ENCODE measurements at places on chromosomes 2 and 18. TPM values are rescaled to one million over a fixed set of nuclear protein-coding genes. Genes with fewer than 3 reads are reported as not detected.

- H3K4me3 ChIP-seq = no peak overlapping the region
- no peaks in the 10 kb centered on the region for H3K27me3 ChIP-seq
- H3K36me3 ChIP-seq = no peaks in the 10 kb centered on the region
- DNase-seq = no peak
- H3K4me1 ChIP-seq = peaks cover 6% of the 10 kb centered on the region
Observed at GRCh38 chr18:45730832-45731575, 7.0 kb downstream of the SLC14A1 start.

DNA sequence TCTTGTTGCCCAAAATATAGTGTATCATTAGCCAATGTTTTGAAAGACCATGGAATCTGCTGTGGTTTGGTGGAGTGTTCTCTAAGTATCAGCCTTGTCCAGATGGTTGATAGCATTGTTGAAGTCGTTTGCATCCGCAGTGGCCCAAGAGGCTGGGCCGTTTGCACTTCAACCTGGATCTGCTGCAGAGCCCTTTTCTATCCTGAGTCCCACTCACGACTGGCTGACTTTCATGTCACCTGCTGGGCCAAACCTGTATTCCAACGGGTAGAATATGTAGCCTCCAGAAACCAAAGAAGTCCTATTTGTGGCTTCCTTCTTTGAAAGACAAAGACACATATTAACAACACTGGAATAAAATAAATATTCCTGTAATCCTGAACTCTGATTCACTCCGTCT, 1154.1 kb downstream of the RPIA start:
- H3K27ac ChIP-seq = no peak overlapping the region
- H3K4me1 ChIP-seq = peaks cover 67% of the 10 kb centered on the region
- no peak for DNase-seq
- no peak overlapping the region for H3K4me3 ChIP-seq
- H3K27me3 ChIP-seq = no peaks in the 10 kb centered on the region
- H3K36me3 ChIP-seq = no peaks in the 10 kb centered on the region

- H3K4me3 ChIP-seq = peak overlapping the region; percentile 57
- H3K27me3 ChIP-seq = no peaks in the 10 kb centered on the region
- no peak for DNase-seq
- H3K4me1 ChIP-seq = peaks cover 83% of the 10 kb centered on the region
Observed at GRCh38 chr2:64731263-64731643, 77.5 kb upstream of the SERTAD2 start.

PSME4 gene
- total RNA-seq = 40.2 TPM

LBX2 gene
- total RNA-seq = 15.8 TPM

- no peak overlapping the region for H3K4me3 ChIP-seq
- H3K27ac ChIP-seq = no peak overlapping the region
- no peaks in the 10 kb centered on the region for H3K36me3 ChIP-seq
- no peak for DNase-seq
- no peaks in the 10 kb centered on the region for H3K27me3 ChIP-seq
- peaks cover 26% of the 10 kb centered on the region for H3K4me1 ChIP-seq
Observed at GRCh38 chr2:208012449-208012848, 12.9 kb downstream of the PLEKHM3 start.

DNER gene
- total RNA-seq = not detected

- no peaks in the 10 kb centered on the region for H3K27me3 ChIP-seq
- DNase-seq = no peak
- H3K27ac ChIP-seq = no peak overlapping the region
- H3K4me3 ChIP-seq = no peak overlapping the region
- peaks cover 42% of the 10 kb centered on the region for H3K36me3 ChIP-seq
Observed at GRCh38 chr18:62284637-62285036, 40.5 kb upstream of the TNFRSF11A start.

UPP2 gene
- total RNA-seq = not detected

Data from Karpas-422 (cell line).